ENCODE measurements at places on chromosomes 3 and 15.

GRCh38 chr3:108877901-108878300 lies 55.3 kb downstream of the TRAT1 start:
- no peak for DNase-seq

- no peak for DNase-seq
Observed at GRCh38 chr3:152879130-152879789, 44.3 kb downstream of the P2RY1 start.

- DNase-seq, result no peak
Observed at GRCh38 chr15:79952329-79952728, 18.7 kb downstream of the BCL2A1 start.

- DNase-seq, result no peak
Observed at GRCh38 chr3:186990878-186991308, 60.6 kb downstream of the ST6GAL1 start.

GRCh38 chr15:86444527-86444926 lies 364.9 kb downstream of the AGBL1 start:
- DNase-seq, result no peak

DNA sequence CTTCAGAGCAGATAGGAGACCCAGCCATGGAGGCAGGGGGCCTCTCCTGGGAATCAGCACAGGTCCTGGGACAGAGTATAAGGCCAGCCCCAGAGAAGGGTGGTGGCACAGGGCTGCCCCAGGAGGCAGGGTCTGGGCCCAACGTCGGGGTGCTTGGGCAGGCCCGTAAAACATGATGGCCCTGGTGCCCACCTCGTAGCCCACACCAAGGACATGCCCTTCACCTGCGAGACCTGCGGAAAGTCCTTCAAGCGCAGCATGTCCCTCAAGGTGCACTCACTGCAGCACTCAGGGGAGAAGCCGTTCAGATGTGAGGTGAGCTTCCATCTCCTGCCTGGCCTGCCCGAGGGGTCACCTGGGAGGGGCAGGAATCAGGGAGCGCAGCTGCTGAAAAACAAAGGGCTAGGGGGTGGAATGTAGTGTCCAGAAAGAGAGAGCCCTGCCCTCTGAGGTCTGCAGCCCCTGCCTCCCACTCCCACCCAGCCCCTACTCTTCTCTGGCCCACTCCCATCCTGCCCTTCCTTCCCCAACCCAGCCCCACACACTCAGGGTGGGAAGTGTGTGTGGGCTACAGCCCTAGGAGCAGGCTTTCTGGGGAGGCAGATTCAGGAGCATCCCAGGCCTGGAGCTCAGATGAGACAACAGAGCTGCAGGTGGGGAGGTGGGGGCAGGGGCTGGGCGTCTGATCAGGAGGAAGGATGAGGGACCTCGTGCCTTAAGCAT lies 9.5 kb downstream of the ZBTB47 start:
- DNase-seq, result no peak

DNA sequence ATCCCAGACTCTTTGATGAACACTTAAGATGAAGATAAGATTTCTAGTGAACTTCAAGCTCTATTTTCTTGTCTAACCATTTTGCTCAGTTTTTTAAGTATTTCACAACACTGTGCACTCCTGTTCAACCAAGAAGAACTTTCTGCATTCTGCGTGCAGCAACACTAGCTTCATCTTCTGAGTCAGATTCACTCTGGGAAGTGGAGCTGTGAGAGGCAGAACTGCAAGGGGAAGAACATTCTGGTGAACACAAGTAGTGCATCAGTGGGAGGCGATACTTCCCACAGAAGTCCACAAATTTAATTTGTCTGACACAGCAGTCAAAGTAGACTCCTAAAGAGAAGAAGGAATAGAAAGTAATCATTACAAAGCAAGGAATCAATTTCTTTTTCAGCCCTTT lies 18.1 kb downstream of the LRRC58 start:
- DNase-seq, result no peak

DNA sequence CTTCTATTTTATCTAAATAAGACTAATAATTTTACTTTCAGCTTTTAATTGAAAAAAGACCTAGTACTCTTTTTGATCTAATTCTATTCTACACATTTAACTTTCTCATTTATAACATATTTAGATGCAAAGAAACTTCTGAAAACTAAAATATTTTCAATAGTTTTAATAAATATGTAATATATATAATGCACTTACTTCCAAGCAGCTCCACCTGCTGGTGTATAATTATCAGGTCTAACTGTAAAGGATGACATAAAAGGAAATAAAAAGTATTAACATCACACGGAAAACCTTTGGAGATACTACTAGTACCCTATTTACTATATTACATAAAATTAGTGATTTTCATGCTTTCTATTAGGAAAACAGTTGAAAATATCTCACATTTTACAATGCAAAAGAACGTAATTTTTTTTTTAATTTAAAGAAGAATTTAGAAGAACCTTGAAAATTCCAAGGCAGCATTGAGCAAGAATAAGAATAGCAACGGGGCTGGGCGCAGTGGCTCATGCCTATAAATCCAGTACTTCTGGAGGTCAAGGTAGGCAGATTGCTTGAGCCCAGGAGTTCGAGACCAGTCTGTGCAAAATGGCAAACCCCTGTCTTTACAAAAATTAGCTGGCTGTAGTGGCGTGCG lies 10.2 kb downstream of the PLSCR5 start:
- DNase-seq, result no peak

- DNase-seq, result no peak
Observed at GRCh38 chr15:39625856-39626255, 45.0 kb downstream of the THBS1 start.

GRCh38 chr15:90189781-90190467 lies 11.2 kb upstream of the SEMA4B start:
- DNase-seq, result no peak
